ENCODE measurements at places on chromosomes 2 and 18. TPM values are rescaled to one million over a fixed set of nuclear protein-coding genes. Genes with fewer than 3 reads are reported as not detected.

- H3K4me3 ChIP-seq, result no peak overlapping the region
- no peak overlapping the region for H3K27ac ChIP-seq
- peaks cover under 1% of the 10 kb centered on the region for H3K4me1 ChIP-seq
- H3K36me3 ChIP-seq, result no peaks in the 10 kb centered on the region
These were observed 57.9 kb downstream of the FAM171B start for GRCh38 chr2:186751790-186752189.

DNA sequence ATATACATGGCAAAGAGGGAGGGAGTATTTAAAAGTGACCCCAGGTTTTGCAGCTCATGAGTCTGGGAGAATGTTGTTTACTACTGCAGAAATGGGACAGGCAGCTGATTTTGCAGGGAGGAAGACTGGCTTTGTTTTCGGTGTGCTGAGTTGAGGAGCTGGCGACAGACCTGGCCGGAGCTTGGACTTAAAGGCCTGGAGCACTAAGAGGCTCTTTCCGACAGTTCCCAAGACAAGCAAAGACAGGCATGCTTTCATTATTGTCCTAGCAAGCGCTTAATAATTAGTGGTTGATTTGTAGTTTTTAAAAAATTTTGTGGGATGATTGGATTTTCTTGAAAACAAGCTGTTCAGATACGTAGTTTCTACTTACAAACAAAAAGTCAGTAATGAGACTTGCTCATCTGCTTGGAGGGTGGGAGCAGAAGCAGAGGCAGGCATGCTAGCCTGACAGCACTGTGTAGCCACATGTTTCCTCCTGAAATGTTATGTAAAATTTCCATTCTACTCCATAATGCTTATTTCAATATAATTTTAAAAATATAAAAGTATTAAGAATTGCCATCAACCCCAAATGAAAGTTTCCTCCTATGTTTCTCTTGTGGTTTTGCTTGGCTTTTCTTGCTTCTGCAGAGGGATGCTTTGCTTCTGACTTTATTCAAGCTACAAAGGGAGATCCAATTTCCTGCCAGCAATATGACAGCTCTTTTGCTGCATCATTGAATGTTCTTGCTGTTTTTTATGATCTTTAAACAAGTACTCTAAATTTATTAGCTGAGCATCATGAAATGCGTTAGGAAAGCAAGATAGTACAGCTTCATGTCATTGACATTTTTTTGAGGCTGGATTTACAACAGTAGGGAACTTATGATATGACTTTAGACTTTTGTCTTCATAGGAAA is 75.8 kb downstream of the PHLPP1 start:
- no peak overlapping the region for H3K4me3 ChIP-seq
- no peaks in the 10 kb centered on the region for H3K27me3 ChIP-seq
- no peaks in the 10 kb centered on the region for H3K36me3 ChIP-seq
- no peak for DNase-seq

DNA sequence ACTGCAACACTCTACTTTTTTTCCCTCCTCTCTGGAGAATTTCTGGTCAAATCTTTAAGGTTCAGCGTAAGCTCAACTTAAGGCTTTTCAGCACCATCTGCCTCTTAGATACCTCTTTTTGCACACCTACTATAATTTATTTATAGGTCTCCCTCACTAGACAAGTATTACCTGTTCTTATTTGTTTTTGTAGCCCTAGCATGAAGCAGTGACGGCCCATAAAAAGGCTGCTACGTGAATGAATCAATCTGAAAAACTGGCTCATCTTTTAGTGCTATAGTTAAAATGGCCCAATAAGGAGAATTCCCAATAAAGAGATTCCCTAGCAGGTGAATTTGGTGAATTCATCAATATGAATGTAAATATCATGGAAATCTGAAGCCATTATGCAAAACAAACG is 6.5 kb downstream of the RNF149 start:
- no peaks in the 10 kb centered on the region for H3K27me3 ChIP-seq
- peaks cover 23% of the 10 kb centered on the region for H3K4me1 ChIP-seq
- no peak overlapping the region for H3K27ac ChIP-seq

Gene TTN
- under 0.01 TPM for total RNA-seq

GRCh38 chr2:51401546-51401945 is 369.6 kb upstream of the NRXN1 start:
- no peaks in the 10 kb centered on the region for H3K27me3 ChIP-seq
- H3K27ac ChIP-seq, result no peak overlapping the region
- H3K4me1 ChIP-seq, result no peaks in the 10 kb centered on the region
- no peak for DNase-seq

- H3K36me3 ChIP-seq, result peaks cover 7% of the 10 kb centered on the region
- H3K27me3 ChIP-seq, result peaks cover 3% of the 10 kb centered on the region
- no peak overlapping the region for H3K27ac ChIP-seq
These were observed 364.7 kb downstream of the XIRP2 start for GRCh38 chr2:167253025-167253424.

Gene CSRNP3
- total RNA-seq, result 28.4 TPM

Gene AGXT
- not detected for total RNA-seq

- H3K27me3 ChIP-seq, result no peaks in the 10 kb centered on the region
- H3K36me3 ChIP-seq, result peaks cover 3% of the 10 kb centered on the region
- H3K4me1 ChIP-seq, result no peaks in the 10 kb centered on the region
- DNase-seq, result no peak
- H3K4me3 ChIP-seq, result no peak overlapping the region
These were observed 68.3 kb downstream of the NDUFA10 start for GRCh38 chr2:239956818-239957261.

DNA sequence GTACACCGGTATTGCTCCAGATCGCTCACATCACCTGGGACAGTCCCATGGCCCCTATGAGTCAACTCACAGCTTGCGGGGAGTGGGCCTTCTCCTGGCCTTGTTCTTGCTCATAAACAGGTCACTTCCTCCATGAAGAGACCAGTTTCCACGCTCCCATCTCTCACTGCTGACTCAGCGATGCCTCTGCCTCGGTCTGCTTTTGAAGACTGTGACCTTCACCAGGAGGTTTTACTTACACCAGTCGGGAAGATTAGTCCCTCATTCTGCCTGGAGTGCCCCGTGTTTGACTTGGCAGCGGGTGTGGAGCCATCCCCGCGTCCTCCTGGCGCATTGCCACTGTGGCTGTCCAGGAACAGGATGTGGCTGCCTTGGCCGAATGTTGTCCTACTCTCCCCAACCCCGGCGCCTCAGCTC is 159.8 kb downstream of the RHBDD1 start:
- no peak overlapping the region for H3K4me3 ChIP-seq
- no peak overlapping the region for H3K27ac ChIP-seq
- peaks cover 2% of the 10 kb centered on the region for H3K4me1 ChIP-seq
- H3K36me3 ChIP-seq, result peaks cover 26% of the 10 kb centered on the region

GRCh38 chr2:178009813-178010212 is 62.8 kb downstream of the PDE11A start:
- no peaks in the 10 kb centered on the region for H3K36me3 ChIP-seq
- H3K27me3 ChIP-seq, result no peaks in the 10 kb centered on the region
- H3K27ac ChIP-seq, result no peak overlapping the region
- no peak for DNase-seq

All from neural crest cell (in vitro differentiated cells).